ENCODE measurements at places on chromosomes 11 and 22. TPM values are rescaled to one million over a fixed set of nuclear protein-coding genes. Genes with fewer than 3 reads are reported as not detected.

Gene DCPS
- total RNA-seq = 11.3 TPM

Gene PDGFB
- 6.6 TPM for total RNA-seq

Gene FAM111A
- total RNA-seq = 23.2 TPM

Gene PDE2A
- total RNA-seq = 185 TPM

Gene HSPB2
- not detected for total RNA-seq

Gene OR52L1
- total RNA-seq = not detected

Gene MRGPRE
- not detected for total RNA-seq

Gene GAS2
- 21.5 TPM for total RNA-seq

Gene MYEOV
- not detected for total RNA-seq

Gene C11orf65
- not detected for total RNA-seq

Gene MISFA
- not detected for total RNA-seq

Gene KCNQ1OT1
- 17.4 TPM for total RNA-seq

Gene PANX3
- not detected for total RNA-seq

Gene APOL4
- total RNA-seq = 16.9 TPM

Gene NXPE4
- total RNA-seq = not detected

Gene VWCE
- 0.90 TPM for total RNA-seq

Gene MIOX
- not detected for total RNA-seq

Gene OR8I2
- total RNA-seq = not detected

- no peak overlapping the region for H3K4me3 ChIP-seq
- no peak for DNase-seq
- peak overlapping the region; percentile 92 for H3K27ac ChIP-seq
- peaks cover 28% of the 10 kb centered on the region for H3K4me1 ChIP-seq
- no peaks in the 10 kb centered on the region for H3K27me3 ChIP-seq
These were observed 9.0 kb upstream of the AHNAK start for GRCh38 chr11:62555464-62556107.

DNA sequence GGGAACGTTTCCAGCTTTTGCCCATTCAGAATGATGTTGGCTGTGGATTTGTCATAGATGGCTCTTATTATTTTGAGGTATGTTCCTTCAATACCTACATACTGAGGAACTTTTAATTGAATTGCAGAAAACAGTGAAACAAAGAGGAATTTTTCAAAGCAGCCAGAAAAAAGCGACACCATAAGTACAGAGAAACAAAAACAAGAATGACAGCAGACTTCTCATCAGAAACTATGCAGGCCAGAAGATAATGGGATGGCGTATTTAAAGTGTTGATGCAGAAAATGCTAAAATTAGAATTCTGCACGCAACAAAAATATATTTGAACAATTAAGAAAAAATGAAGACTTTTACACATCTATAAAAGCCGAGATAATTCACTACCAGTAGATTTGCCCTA, 95.4 kb upstream of the TIMP3 start:
- H3K4me3 ChIP-seq = no peak overlapping the region
- H3K36me3 ChIP-seq = no peaks in the 10 kb centered on the region
- no peak overlapping the region for H3K27ac ChIP-seq
- no peaks in the 10 kb centered on the region for H3K27me3 ChIP-seq
- no peaks in the 10 kb centered on the region for H3K4me1 ChIP-seq

DNA sequence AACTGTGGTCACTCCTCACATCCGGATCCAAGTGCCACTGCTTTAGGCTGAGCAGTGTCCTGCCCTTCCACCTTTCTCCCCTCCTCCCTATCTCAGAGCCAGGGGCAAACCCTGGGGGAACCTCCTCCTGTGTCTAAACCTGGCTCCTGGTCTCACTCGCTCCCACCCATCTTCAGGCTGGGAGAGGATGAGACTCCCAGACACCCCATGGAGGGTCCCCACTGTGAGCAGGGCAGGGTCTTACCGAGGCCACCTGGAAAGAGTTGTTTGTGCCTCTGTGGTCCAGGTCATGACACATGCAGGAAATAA, 93.6 kb downstream of the PDE2A start:
- no peak for DNase-seq
- H3K36me3 ChIP-seq = no peaks in the 10 kb centered on the region
- H3K4me3 ChIP-seq = no peak overlapping the region
- H3K27me3 ChIP-seq = no peaks in the 10 kb centered on the region
- H3K27ac ChIP-seq = no peak overlapping the region

GRCh38 chr11:134332782-134333181, 994 bp downstream of the GLB1L2 start:
- no peak overlapping the region for H3K27ac ChIP-seq
- H3K4me3 ChIP-seq = peak overlapping the region; percentile 52
- H3K4me1 ChIP-seq = no peaks in the 10 kb centered on the region
- no peaks in the 10 kb centered on the region for H3K36me3 ChIP-seq
- H3K27me3 ChIP-seq = no peaks in the 10 kb centered on the region

GRCh38 chr22:28282405-28283067, 363.5 kb upstream of the PITPNB start:
- H3K27me3 ChIP-seq = no peaks in the 10 kb centered on the region
- DNase-seq = no peak
- H3K27ac ChIP-seq = no peak overlapping the region
- no peaks in the 10 kb centered on the region for H3K4me1 ChIP-seq

DNA sequence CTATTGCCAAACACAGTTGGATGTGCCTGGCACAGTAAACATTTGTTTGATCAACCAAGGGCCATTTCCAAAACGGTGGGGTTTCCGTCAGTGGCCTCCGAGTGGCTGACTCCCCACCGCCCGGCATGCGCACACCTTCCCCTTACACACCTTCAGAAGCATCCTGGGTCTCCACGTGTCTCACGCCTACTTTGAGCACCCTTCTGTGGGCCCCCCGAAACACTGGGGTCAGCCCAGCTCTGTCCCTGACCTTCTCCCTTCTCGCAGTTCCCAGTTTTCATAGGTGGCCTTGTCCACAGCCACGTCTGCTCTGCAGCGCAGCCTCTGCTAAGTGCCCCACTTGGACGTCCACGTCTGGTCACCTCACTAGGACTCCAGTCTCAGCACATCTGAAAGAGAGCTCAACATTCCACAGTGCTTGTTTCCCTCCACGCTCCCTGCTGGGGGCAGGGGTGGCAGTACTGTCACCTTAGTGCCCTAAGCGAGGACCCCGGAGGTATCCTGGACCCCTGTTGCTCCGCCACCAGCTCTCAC, 13.2 kb upstream of the SHANK2 start:
- no peak for DNase-seq
- no peak overlapping the region for H3K4me3 ChIP-seq
- no peaks in the 10 kb centered on the region for H3K36me3 ChIP-seq
- no peak overlapping the region for H3K27ac ChIP-seq
- H3K4me1 ChIP-seq = no peaks in the 10 kb centered on the region

GRCh38 chr11:31060880-31061279, 308.7 kb downstream of the DCDC1 start:
- H3K4me3 ChIP-seq = no peak overlapping the region
- H3K36me3 ChIP-seq = no peaks in the 10 kb centered on the region
- H3K27me3 ChIP-seq = no peaks in the 10 kb centered on the region
- no peak overlapping the region for H3K27ac ChIP-seq
- H3K4me1 ChIP-seq = no peaks in the 10 kb centered on the region

- no peaks in the 10 kb centered on the region for H3K36me3 ChIP-seq
- DNase-seq = no peak
- H3K27me3 ChIP-seq = no peaks in the 10 kb centered on the region
- H3K4me1 ChIP-seq = no peaks in the 10 kb centered on the region
- H3K27ac ChIP-seq = no peak overlapping the region
These were observed 839.2 kb downstream of the TBC1D22A start for GRCh38 chr22:47601666-47602065.

- H3K4me3 ChIP-seq = no peak overlapping the region
- H3K4me1 ChIP-seq = no peaks in the 10 kb centered on the region
- no peaks in the 10 kb centered on the region for H3K27me3 ChIP-seq
- DNase-seq = no peak
These were observed 224.6 kb upstream of the PLET1 start for GRCh38 chr11:112485280-112485679.

- no peak overlapping the region for H3K4me3 ChIP-seq
- no peak for DNase-seq
- H3K4me1 ChIP-seq = no peaks in the 10 kb centered on the region
- H3K27ac ChIP-seq = no peak overlapping the region
- H3K36me3 ChIP-seq = no peaks in the 10 kb centered on the region
These were observed 8.2 kb upstream of the MUC5AC start for GRCh38 chr11:1149545-1149944.

DNA sequence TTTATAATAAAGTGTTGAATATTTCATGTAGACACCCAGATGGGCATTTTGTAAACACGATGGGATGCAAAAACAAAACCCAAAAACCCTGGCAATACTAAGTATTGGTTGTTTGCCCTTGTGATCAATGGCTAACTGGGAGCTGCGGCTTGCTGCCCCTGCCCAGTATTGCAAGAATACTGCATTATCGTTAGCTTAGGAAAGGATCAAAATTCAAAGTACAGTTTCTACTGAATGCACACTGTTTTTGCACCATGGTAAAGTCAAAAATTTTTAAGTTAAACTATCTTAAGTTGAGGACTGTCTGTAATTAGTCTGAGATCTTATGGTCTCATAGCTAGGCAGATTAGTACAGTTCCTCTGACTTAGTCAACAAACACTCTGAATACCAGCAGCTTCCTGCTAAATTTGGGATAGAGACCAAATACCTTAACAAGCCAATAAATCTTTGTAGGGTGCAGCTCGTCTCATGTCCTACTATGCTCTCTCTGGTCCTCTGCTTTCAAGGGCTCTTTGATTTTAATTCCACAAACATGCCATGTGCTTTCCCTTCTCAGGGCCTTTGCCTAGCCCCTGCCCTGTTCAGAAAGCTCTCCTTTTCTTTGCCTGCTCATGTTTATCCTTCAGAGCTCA, 4.0 kb downstream of the CCDC90B start:
- no peaks in the 10 kb centered on the region for H3K27me3 ChIP-seq
- no peaks in the 10 kb centered on the region for H3K4me1 ChIP-seq
- H3K4me3 ChIP-seq = no peak overlapping the region
- DNase-seq = no peak
- no peak overlapping the region for H3K27ac ChIP-seq

- H3K4me3 ChIP-seq = no peak overlapping the region
- no peak for DNase-seq
- H3K4me1 ChIP-seq = no peaks in the 10 kb centered on the region
- no peaks in the 10 kb centered on the region for H3K36me3 ChIP-seq
- H3K27me3 ChIP-seq = no peaks in the 10 kb centered on the region
These were observed 227.2 kb downstream of the BRD1 start for GRCh38 chr22:49600468-49600867.

GRCh38 chr11:77602381-77603088, 12.8 kb downstream of the AQP11 start:
- H3K4me1 ChIP-seq = no peaks in the 10 kb centered on the region
- H3K27ac ChIP-seq = no peak overlapping the region
- H3K27me3 ChIP-seq = no peaks in the 10 kb centered on the region
- H3K36me3 ChIP-seq = no peaks in the 10 kb centered on the region
- no peak overlapping the region for H3K4me3 ChIP-seq
- no peak for DNase-seq

DNA sequence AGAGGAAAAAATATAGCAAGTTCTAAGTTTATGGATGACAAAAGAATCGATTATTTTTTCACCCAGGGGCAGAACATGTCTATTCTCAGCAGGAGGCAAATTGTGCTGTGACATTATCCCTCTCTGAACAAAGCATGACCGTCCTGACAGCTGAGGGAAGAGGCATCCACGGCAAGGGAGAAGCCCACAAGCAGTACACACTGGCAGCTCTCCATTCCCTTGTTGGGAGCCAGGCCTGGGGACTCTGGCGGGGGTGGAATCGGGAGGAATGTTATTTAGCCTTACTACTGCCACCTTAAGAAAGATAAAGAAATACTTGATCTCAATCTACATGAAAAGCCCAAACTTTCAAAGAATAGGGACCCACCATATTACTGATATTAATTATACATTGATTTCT, 3.4 kb downstream of the KIRREL3 start:
- no peaks in the 10 kb centered on the region for H3K36me3 ChIP-seq
- H3K4me3 ChIP-seq = no peak overlapping the region
- no peak for DNase-seq
- H3K27ac ChIP-seq = no peak overlapping the region
- H3K4me1 ChIP-seq = no peaks in the 10 kb centered on the region

DNA sequence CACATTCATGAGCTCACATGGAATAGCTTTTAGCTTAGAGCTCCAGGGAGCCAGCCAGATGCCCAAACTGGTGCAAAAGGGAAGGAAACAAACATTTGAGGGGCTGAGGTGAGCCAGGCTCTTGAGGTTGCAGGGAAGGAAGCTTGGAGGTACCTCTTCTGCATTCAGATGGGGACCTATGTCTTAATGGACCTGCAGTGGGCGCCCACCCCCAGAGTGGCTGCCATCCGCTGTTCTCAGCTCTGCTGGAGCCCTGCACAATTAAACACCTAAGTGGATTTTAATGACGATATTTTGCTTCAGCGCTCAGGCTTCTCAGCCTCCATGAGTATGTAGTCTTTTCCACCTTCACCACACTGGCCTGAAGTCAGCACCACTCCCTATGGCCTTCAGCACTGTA, 100.8 kb downstream of the LDLRAD3 start:
- H3K4me1 ChIP-seq = peaks cover 4% of the 10 kb centered on the region
- H3K27me3 ChIP-seq = no peaks in the 10 kb centered on the region
- no peak for DNase-seq
- H3K27ac ChIP-seq = no peak overlapping the region

DNA sequence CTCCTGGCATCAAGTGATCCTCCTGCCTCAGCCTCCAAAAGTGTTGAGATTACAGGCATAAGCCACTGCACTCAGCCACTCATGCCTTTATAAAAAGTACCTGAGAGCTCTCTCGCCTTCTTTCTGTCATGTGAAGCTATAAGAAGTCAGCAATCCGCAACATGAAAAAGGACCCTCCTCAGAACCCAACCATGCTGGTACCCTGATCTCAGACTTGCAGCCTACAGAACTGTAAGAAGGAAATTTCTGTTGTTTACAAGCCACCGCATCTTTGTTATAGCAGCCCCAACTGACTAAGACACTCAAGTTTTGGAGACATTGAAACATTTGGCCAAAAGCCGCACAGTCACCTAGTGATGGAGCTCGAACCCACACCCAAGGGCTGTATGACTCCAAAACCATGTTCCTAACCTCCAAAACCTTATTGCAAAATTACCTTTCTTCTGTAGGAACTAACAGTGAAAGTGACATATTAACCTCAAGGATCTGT, 8.9 kb downstream of the PACSIN2 start:
- no peak overlapping the region for H3K27ac ChIP-seq
- DNase-seq = no peak
- H3K4me3 ChIP-seq = no peak overlapping the region
- H3K36me3 ChIP-seq = no peaks in the 10 kb centered on the region

- no peak overlapping the region for H3K27ac ChIP-seq
- H3K4me3 ChIP-seq = no peak overlapping the region
- no peaks in the 10 kb centered on the region for H3K4me1 ChIP-seq
- no peaks in the 10 kb centered on the region for H3K36me3 ChIP-seq
- DNase-seq = no peak
- H3K27me3 ChIP-seq = no peaks in the 10 kb centered on the region
These were observed 6.8 kb downstream of the ST14 start for GRCh38 chr11:130166457-130166784.

DNA sequence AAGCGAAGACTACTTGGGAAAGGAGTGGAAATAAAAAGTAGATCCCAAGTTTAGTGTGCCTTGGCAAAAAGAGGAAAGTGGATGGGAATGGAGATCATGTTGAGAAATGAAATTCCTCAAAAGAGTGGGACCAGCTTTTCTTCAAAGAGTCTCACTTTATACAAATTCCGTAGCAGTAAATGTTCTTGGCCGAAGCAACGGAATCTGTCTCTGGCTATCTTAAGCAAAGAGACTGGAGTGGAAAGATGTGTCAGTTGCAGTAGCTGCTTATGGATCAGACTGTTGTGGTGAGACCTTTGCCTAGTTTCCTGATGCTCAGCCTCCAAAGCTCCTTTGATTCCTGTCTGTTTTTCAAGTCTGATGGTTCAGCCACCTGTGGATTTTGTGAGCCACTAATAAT, 73.6 kb downstream of the CSTPP1 start:
- no peak overlapping the region for H3K27ac ChIP-seq
- no peak for DNase-seq
- no peaks in the 10 kb centered on the region for H3K27me3 ChIP-seq
- H3K4me3 ChIP-seq = no peak overlapping the region
